ENCODE measurements at places on chromosomes 6 and 20.

DNA sequence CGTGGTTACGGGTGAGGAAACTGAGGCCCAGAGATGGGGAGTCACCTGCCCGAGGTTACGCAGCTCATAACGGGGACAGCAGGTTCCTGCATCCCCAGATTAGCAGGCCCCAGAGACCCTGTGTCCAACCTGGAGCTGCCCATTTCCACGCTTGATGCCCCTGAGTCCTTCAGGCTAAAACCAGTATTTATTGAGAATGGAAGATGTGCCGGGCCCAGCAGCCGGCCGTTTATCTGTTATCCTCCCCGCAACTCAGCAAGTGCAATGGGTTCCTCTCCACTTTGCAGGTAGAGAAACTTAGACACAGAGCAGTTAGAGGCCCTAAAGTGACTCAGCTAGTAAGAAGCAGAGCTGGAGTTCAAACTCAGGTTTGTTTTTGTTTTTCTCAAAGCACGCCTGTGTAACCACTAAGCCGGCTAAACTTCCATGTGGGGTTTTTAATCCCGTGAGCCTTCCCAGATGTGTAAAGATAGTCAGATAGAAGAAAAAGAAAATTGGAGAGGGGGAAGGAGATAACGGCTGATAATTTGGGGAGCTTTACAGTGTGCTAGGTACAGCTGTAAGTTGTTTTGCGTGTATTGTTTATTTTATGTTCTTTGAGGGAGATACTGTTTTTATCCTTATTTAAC lies 775 bp downstream of the PFDN4 start:
- peak; percentile 54 for DNase-seq
- H3K27me3 ChIP-seq = no peaks in the 10 kb centered on the region
- peaks cover 4% of the 10 kb centered on the region for H3K4me1 ChIP-seq
- no peaks in the 10 kb centered on the region for H3K36me3 ChIP-seq

GRCh38 chr6:56821005-56821432 lies 133.9 kb upstream of the BEND6 start:
- H3K4me1 ChIP-seq = peaks cover 7% of the 10 kb centered on the region
- H3K27me3 ChIP-seq = no peaks in the 10 kb centered on the region
- H3K4me3 ChIP-seq = no peak overlapping the region
- H3K27ac ChIP-seq = peak overlapping the region; percentile 32

- DNase-seq = no peak
- no peaks in the 10 kb centered on the region for H3K27me3 ChIP-seq
- H3K4me3 ChIP-seq = no peak overlapping the region
- H3K36me3 ChIP-seq = no peaks in the 10 kb centered on the region
- H3K27ac ChIP-seq = no peak overlapping the region
- no peaks in the 10 kb centered on the region for H3K4me1 ChIP-seq
Measured at GRCh38 chr6:120147071-120147871, 797.7 kb upstream of the MAN1A1 start.

DNA sequence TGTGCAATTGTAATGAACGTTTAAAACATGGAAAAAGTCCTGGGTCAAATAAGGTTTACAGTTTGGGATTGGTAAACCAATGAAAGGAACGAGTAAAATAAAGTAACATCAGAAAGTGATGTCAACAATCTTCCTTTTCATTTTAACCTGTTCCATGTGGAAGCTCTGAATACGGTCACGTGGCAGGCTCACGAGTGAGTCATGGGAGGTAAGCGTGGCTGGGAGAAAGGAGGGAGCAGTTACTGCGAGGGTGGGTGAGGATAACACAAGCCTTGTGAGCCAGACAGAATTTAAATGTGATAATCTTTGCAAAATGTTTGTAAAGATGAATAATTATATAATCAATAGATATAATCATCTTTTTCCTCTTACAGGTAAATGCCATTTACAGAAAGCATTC lies 171.3 kb upstream of the HDAC2 start:
- H3K27me3 ChIP-seq = no peaks in the 10 kb centered on the region
- no peak for DNase-seq
- H3K36me3 ChIP-seq = no peaks in the 10 kb centered on the region
- H3K4me1 ChIP-seq = no peaks in the 10 kb centered on the region

- H3K36me3 ChIP-seq = no peaks in the 10 kb centered on the region
- H3K4me1 ChIP-seq = no peaks in the 10 kb centered on the region
- no peak overlapping the region for H3K4me3 ChIP-seq
- DNase-seq = no peak
- H3K27ac ChIP-seq = no peak overlapping the region
- peaks cover 22% of the 10 kb centered on the region for H3K27me3 ChIP-seq
Measured at GRCh38 chr6:28693033-28693750, 167.5 kb downstream of the GPX5 start.

DNA sequence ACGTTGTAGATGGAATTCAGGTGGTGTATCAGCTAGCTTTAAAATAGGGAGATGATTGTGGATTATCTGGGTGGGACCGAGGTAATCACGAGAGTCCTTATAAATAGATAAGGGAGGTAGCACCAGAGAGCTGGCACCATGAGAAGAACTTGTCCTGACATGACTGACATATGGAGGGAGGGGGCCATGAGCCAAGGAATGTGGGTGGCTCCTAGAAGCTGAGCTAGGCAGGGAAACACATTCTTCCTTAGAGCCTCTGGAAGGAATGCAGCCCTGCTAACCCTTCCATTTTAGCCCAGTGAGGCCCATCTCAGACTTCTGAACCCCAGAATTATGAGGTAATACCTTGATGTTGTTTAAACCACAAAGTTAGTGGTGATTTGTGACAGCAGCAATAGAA lies 321.1 kb upstream of the SULF2 start:
- H3K27ac ChIP-seq = no peak overlapping the region
- DNase-seq = no peak
- H3K4me1 ChIP-seq = no peaks in the 10 kb centered on the region

DNA sequence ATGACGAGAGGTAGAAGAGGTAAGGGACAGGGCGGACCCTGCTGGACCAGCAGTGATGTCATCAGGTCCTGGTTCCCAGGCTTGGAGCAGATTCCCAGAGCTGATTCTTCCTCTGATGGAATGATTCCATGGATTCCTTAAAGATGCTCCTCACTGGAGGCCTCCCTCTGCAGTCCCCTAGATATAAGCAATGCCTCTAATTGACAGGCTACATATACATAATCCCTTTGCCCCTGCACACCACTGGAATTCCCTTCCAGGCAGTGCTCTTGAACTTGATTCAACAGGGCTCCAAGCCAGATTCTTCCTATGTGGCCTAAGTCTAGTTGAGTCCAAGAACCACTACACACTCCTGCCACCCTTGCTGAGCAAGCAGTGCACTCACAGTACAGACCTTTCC lies 52.3 kb upstream of the L3MBTL3 start:
- no peak for DNase-seq
- no peak overlapping the region for H3K27ac ChIP-seq
- H3K36me3 ChIP-seq = no peaks in the 10 kb centered on the region
- H3K27me3 ChIP-seq = no peaks in the 10 kb centered on the region

- no peak overlapping the region for H3K27ac ChIP-seq
- no peaks in the 10 kb centered on the region for H3K27me3 ChIP-seq
- H3K4me3 ChIP-seq = no peak overlapping the region
- peak; percentile 12 for DNase-seq
- no peaks in the 10 kb centered on the region for H3K4me1 ChIP-seq
Measured at GRCh38 chr6:650098-650497, 6.8 kb downstream of the HUS1B start.

GRCh38 chr6:24448396-24448795 lies 41.0 kb downstream of the GPLD1 start:
- no peaks in the 10 kb centered on the region for H3K4me1 ChIP-seq
- H3K27me3 ChIP-seq = no peaks in the 10 kb centered on the region
- no peak overlapping the region for H3K27ac ChIP-seq
- no peaks in the 10 kb centered on the region for H3K36me3 ChIP-seq
- H3K4me3 ChIP-seq = no peak overlapping the region
